ENCODE measurements at places on chromosomes 7 and 10. TPM values are rescaled to one million over a fixed set of nuclear protein-coding genes. Genes with fewer than 3 reads are reported as not detected.

The KCNMA1 gene
- total RNA-seq, result 43.5 TPM

The PHYH gene
- 29.2 TPM for total RNA-seq

The OPALIN gene
- not detected for total RNA-seq

The HSPA12A gene
- 9.3 TPM for total RNA-seq

The XRCC2 gene
- 4.8 TPM for total RNA-seq

The PRKCQ gene
- 4.3 TPM for total RNA-seq

The FGL2 gene
- total RNA-seq, result not detected

The SEMA4G gene
- 8.4 TPM for total RNA-seq

The CCDC3 gene
- 0.93 TPM for total RNA-seq

The FAM25C gene
- 0.98 TPM for total RNA-seq

The PTPRZ1 gene
- total RNA-seq, result not detected

The TMEM196 gene
- not detected for total RNA-seq

The COL13A1 gene
- 0.30 TPM for total RNA-seq

The PAX2 gene
- total RNA-seq, result 0.26 TPM

The SERPINE1 gene
- total RNA-seq, result 1,778 TPM

The BHLHA15 gene
- 0.50 TPM for total RNA-seq

The TMEM139 gene
- 0.64 TPM for total RNA-seq

The NUTM2A gene
- total RNA-seq, result 0.13 TPM

The ANXA8L1 gene
- 127 TPM for total RNA-seq

The FGF8 gene
- not detected for total RNA-seq

The FXYD4 gene
- total RNA-seq, result not detected

The OR2A1 gene
- not detected for total RNA-seq

The PSTK gene
- total RNA-seq, result 3.7 TPM

The LEP gene
- total RNA-seq, result not detected

The MMD2 gene
- not detected for total RNA-seq

The ANLN gene
- total RNA-seq, result 67.6 TPM

The CAV1 gene
- 671 TPM for total RNA-seq
